ENCODE measurements at places on chromosomes 2 and 18.

GRCh38 chr18:80171054-80171872 is 62.2 kb downstream of the ADNP2 start:
- DNase-seq: no peak

DNA sequence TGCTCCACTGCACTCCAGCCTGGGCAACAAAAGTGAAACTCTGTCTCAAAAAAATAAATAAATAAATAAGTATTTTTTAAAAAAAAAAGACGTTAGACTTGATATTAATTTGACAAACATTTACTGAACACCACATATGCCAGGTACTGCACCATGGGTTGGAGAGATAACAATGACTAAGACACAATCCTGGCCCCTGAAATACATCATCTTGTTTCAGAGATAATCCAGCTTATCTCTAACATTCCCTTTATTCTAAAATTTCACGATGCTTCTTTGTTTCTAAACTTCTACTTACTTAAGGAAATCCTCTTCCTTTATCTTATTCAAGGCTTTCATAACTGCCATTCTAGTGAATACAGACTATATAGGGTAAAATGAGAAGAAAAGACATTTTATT is 55.0 kb upstream of the PEX13 start:
- no peak for DNase-seq

GRCh38 chr2:156803243-156803642 is 367.1 kb downstream of the GPD2 start:
- no peak for DNase-seq

- DNase-seq: no peak
These were observed 14.5 kb downstream of the SLC19A3 start for GRCh38 chr2:227703280-227703732.

DNA sequence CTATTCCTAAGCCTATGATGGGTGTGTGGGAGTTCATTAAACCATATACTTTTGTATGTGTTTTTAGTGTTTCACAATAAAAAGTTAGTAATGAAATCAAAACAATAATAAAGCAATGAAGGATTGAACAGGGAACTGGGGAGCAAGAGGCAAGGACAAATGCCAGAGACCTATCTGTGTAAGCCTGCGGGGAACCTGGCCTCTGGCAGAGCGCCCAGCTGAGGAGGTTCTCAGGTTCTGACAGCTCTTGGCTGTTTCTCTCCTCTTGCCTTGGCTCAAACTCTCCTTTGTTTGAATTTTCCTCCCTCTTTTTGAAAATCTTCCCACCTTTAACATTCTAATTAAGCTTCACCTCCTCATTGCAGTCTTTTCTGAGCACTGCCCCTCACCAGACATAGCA is 200.0 kb upstream of the NCKAP5 start:
- no peak for DNase-seq

- no peak for DNase-seq
These were observed 345.3 kb downstream of the TSN start for GRCh38 chr2:122100756-122101155.

DNA sequence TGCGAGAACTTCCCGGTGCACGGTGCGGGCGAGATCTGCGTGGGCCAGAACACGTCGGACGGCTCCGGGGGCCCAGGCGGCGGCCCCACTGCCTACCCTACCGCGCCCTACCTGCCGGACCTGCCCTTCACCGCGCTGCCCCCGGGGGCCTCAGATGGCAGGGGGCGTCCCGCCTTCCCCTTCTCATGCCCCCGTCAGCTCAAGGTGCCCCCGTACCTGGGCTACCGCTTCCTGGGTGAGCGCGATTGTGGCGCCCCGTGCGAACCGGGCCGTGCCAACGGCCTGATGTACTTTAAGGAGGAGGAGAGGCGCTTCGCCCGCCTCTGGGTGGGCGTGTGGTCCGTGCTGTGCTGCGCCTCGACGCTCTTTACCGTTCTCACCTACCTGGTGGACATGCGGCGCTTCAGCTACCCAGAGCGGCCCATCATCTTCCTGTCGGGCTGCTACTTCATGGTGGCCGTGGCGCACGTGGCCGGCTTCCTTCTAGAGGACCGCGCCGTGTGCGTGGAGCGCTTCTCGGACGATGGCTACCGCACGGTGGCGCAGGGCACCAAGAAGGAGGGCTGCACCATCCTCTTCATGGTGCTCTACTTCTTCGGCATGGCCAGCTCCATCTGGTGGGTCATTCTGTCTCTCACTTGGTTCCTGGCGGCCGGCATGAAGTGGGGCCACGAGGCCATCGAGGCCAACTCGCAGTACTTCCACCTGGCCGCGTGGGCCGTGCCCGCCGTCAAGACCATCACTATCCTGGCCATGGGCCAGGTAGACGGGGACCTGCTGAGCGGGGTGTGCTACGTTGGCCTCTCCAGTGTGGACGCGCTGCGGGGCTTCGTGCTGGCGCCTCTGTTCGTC is 1.7 kb downstream of the FZD7 start:
- DNase-seq: no peak

- no peak for DNase-seq
These were observed 69.2 kb downstream of the SS18 start for GRCh38 chr18:26021061-26021754.

DNA sequence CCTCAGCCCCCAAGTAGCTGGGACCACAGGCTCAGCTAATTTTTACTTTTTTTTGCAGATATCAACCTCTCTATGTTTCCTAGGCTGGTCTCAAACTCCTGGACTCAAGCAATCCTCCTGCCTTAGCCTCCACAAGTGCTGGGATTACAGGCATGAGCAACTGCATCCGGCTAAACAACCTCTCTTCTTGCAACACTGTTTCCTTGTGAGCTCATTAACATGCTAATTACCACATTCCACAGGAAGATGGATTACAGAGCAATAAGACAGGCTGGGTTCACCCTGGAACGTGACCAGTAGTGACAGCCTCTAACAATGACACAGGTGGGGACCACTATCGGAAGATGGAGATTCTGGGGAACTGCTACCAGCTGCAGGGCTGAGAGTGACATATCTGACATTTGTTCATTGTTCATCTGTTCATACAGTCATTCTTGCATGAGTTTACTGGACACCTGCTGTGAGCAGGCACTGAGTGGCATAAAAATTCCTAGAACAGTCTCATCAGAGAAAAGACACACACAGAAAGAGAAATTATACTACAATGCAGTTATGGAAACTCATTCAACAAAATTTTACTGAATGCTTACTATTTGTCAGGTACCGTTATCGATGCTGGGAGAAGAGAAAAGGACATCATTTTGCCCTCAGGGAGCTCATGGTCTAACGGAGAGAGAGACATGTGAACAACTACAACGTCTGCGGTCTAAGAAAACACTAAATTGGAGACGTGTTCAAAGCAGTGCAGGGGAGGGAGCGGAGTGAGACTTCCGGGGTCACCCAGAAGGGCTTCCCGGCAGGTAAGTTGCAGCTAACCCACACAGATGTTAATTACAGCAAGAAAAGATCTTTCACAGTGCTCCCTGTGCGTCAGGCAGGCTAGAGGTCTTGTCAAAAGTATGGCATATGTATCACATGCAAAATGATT is 37.6 kb downstream of the PROC start:
- DNase-seq: no peak

DNA sequence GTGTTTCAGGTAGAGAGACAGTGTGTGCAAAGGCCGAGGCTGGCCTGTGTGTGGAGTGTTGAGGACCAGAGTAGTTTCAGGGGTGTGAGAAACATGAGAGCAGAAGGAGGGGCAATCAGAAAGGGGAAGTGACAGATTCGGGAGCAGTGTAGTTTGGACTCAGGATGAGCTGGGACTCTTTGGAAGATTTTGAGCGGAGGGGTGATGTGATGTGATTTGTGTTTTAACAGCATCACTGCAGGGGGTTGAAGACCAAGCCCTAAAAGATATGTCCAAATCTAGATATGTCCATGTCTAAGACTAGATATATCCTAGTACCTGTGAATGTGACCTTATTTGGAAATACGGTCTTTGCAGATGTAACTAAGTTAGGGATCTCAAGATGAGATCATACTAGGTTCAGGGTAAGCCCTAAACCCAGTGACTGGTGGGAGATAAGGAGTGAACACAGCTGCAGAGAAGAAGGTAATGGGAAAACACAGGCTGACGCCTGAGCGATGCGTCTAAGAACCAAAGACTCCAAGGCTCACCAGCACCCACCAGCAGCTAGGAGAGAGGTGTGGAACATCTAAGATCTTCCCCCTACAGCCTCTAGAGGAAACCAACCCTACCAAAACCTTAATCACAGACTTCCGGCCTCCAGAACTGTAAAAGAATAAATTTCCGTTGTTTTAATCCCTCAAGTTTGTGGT is 38.5 kb upstream of the MYO3B start:
- DNase-seq: no peak

- no peak for DNase-seq
These were observed 232.1 kb downstream of the LOXHD1 start for GRCh38 chr18:46424898-46425297.

- DNase-seq: peak; percentile 37
These were observed 31.9 kb downstream of the KLHL23 start for GRCh38 chr2:169765523-169765922.

DNA sequence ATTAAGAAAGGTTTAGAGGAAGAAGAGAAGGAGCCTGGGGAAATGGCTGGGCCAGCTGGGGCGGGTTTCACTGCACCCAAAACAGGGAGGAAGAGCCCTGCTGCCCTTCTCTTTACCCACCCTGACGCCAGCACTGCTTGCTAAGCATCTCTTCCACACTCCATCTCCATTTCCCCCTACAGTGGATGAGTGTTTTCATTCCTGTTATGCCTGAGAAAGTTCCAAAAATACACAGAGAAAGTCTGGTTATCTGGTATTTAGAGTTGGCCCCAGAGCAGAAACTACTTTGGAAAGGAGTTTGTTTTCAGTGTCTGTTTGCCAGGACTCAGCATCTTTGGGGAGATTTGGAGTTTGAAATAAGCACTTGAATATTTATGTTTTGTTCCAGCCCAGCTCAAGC is 451.0 kb downstream of the SLC4A3 start:
- DNase-seq: peak; percentile 32

DNA sequence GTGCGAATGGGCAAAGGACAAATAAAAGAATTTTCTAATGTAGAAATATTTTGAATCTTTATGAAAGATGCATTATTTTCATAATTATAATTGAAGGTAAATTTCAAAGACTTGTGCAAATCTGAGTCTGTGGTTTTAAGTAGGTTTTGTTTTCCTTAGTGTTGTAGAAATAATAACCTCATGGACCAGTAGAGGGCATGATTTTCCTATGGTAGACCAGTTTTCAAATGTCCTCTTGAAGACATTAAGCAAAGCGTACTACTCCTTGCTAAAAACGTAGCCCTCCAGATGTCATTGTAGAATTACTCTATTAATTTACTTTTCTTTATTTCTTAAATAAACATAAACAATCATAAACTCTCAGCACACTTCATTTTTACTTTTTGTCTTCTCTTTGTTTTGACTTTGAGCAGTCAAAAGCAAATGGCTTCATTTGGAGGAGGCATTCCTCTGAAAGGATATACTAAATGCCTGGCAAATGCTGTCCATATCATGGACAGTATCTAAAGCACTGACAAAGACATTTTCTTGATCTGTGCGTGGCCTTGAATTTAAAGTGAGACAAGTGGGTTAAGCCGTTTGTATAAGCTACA is 85.8 kb upstream of the FAM237A start:
- DNase-seq: no peak

- DNase-seq: peak; percentile 95
These were observed 97.0 kb upstream of the CD226 start for GRCh38 chr18:70044632-70045031.

GRCh38 chr2:71674158-71674851 is 220.9 kb downstream of the DYSF start:
- DNase-seq: no peak

GRCh38 chr2:199160677-199161465 is 296.9 kb downstream of the SATB2 start:
- DNase-seq: peak; percentile 36

All from fibroblast of skin of left biceps (primary cell).